ENCODE measurements at places on chromosomes 1 and 21.

GRCh38 chr21:41761211-41761933 is 5.5 kb downstream of the RIPK4 start:
- DNase-seq: peak; percentile 66

- no peak for DNase-seq
Measured at GRCh38 chr1:78721136-78721535, 71.5 kb downstream of the IFI44 start.

DNA sequence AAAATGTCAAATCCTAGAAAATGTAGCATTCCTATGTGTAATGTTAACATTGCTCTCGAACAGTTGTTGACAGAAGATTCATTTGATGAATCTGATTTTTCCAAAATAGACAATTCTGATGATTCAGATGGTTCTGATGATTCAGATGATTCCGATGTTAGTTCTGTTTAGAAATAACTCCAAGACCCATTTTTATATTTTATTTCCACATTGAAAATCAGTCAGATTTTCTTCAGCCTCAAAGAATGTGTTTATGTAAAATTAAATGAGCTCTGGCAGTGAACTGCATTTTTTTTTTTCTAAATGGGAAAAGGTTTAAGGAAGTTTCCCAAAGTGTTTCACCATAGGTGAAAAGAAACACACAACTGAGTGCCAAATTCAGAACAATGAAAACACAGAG is 136.5 kb downstream of the TSEN15 start:
- DNase-seq: no peak

- DNase-seq: no peak
Measured at GRCh38 chr1:78223417-78224215, 177.8 kb downstream of the GIPC2 start.

GRCh38 chr1:204267191-204267601 is 53.4 kb upstream of the GOLT1A start:
- no peak for DNase-seq

Data from left lung (tissue), 14 donors.